Central memory CD4-positive, alpha-beta T cell (primary cell): ENCODE measurements at places on chromosomes 11 and 22.
A peak's percentile ranks its signal among the peaks of the same experiment; 100 is the strongest.

GRCh38 chr11:35822815-35823495 is 120.9 kb upstream of the LDLRAD3 start:
- no peak for DNase-seq

GRCh38 chr11:36098087-36098486 is 154.2 kb downstream of the LDLRAD3 start:
- no peak for DNase-seq

GRCh38 chr11:118673361-118674081 is 5.9 kb downstream of the TREH start:
- DNase-seq = no peak

GRCh38 chr11:64428693-64429092 is 69.7 kb downstream of the RPS6KA4 start:
- no peak for DNase-seq

GRCh38 chr11:61626580-61627380 is 45.9 kb upstream of the SYT7 start:
- no peak for DNase-seq

GRCh38 chr22:32926600-32926999 is 125.1 kb downstream of the TIMP3 start:
- no peak for DNase-seq

DNA sequence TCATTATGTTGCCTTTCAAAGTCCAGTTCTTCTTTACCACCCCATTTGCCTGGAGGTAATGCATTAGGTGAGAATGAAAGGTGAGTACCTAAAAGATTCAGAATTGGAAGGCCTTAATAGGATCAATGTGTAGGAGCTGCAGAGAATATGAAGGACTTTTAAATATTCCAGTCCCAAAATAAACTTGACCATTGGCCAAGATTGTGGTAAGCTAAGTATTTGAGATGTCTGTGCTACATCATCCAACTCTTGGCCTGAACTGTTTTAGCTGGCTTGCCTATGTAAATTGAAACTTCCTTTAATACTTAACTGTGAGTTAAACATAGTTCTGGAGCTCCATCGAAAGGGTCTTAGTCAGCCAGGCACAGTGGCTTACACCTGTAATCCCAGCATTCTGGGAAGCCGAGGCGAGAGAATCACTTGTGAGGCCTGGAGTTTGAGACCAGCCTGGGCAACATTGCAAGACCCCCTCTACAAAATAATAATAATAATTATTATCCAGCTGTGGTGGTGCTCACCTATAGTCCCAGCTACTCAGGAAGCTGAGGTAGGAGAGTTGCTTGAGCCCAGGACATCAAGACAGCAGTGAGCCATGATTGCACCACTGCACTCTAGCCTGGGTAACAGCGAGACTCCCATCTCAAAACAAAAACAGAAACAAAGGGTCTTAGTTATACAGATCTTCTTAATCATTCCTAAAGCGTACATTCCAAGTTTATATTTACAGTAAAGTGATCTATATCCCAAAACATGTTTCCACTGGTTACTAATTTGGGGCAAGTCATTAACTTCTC is 29.8 kb downstream of the MTMR3 start:
- no peak for DNase-seq

- DNase-seq = no peak
Observed at GRCh38 chr22:27745154-27745553, 56.4 kb downstream of the MN1 start.

DNA sequence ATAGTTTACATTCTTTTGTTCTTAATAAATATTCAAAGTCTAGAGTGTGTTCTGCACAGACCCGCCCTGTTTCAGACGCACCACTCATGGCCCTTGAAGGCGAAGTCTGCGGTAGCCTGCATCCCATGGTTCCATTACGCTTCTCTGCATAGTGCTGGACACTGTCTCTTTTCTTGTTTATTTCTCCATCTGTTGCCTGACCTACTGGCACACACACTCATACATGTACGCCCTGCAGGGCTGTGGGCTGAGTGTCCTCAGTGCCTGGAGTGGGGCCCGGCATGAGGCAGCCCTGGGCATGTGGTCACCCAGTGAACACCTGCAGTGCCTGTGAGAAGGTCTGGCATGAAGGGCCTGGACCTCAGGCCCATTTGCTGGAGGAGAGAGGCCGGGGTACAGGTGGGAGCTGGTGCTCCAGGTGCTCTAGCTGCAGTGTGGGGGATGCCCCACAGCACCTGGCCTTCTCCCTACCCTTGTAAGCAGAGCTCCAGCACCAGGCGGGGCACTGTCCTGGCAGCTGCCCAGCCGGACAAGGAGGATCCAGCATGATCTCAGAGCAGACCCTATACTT is 404.1 kb downstream of the TBC1D22A start:
- no peak for DNase-seq

DNA sequence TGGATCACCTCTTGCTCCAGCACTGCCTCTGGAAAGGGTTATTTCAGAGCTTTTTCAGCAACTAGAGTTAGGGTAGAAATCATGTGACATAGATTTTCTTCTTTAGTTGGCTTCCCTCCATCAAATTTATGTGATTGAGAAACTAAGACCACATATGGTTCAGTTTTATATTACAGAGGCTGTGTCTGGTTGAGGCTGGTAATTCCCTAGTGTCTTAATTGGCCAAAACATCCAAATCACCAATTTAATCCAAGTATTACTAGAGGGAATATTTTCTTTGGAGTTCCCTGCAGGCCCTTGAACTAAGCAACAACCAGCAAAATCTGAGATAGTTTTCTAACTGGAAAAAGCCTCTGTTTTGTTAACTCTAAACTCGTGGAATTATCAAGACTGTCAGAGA is 136.3 kb downstream of the ARHGAP42 start:
- DNase-seq = no peak

GRCh38 chr22:49886346-49887063 is 31.7 kb downstream of the ALG12 start:
- DNase-seq = no peak

DNA sequence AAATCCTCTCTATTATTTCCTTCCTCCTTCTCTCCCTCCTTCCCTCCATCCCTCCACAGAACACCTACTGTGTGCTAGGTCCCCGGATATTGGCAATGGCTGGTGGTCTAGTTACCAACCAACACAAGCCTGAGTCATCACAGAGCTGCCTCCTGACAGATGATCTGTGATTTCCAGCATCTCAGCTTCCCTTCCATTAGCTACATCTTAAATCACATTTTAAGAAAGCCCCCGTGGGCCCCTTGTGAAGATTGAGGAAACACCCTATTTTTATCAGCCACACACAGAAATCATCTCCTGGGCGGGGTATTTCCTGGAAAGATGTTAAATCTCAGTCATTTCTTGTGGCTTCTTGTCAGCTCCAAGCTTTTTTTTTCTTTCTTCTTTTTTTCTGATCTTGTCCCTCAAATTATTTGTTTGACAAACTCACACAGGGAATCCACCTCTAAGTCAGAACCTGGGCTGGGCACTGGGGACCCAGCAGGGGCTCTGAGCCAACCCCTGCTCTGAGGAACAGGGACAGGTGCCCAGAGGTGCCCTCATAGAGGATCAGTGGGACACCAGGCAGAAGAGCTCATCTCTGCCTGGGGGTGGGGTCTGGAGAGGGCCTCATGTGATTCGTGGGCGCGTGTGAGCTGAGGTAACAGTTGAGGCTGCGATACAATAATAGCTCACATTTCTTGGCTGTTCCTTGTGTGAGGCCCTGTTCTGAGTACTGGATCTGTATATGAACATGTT is 42.4 kb downstream of the CACNA1I start:
- DNase-seq = peak; percentile 16

- DNase-seq = no peak
Observed at GRCh38 chr22:44890416-44891292, 119.2 kb downstream of the PHF21B start.

GRCh38 chr11:120590472-120590871 is 78.9 kb downstream of the GRIK4 start:
- DNase-seq = no peak

DNA sequence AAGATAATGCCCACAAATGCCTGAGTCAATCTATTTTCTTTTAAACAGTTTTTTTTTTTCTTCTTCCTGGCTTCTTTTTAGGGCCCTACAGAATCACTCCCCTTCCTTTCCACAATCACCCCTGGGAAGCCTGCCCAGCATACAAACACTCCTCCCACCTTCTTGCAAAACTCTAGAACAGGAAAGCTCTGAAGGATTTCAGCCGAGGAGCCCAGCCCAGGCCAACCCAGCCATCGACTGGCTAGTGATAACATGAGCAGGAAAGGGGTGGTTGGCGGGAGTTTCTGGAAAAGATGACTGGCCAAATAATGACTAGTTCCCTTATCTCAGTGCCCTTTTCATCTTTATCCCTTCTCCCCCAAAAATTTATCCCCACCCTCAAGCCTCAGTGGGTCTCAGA is 68.2 kb downstream of the USP35 start:
- DNase-seq = no peak

DNA sequence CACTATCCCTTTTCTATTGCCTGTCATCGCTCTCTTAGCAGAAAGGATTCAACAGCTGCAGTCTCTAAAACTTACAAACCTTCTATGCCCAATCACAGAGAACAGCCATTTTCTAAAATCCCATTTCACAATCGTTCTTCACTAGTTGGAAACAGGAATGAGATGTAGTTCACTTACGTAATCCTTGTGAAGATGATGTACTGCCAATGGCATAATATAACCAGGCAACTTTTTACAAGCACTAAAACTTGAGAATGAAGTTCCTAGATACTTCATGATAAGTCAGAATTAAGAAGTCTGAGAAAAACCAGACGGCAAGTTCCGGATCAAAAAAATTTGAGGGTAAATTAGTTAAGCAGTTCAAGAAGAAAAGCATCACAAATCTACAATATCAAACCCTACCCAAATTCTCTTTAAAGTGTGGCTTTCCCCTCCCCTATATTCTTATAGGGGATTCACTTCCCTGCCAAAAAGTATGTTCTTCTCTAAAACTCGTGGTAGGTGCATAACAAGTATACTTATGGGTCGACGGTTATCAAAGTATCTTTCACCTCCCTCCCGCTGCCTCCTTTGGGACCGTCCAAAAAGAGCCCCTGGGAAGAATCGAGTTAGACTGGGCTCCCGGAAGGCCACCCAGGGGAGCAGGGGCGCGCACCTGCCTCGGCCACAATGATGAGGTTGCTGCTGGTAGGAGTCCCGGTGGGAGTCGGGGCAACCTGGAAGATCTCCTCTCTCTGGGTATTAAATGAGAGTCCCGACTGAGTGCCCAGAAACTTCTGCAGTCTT is 666 bp downstream of the MSANTD4 start:
- no peak for DNase-seq

- DNase-seq = no peak
Observed at GRCh38 chr11:72617080-72617762, 57.0 kb downstream of the PDE2A start.

DNA sequence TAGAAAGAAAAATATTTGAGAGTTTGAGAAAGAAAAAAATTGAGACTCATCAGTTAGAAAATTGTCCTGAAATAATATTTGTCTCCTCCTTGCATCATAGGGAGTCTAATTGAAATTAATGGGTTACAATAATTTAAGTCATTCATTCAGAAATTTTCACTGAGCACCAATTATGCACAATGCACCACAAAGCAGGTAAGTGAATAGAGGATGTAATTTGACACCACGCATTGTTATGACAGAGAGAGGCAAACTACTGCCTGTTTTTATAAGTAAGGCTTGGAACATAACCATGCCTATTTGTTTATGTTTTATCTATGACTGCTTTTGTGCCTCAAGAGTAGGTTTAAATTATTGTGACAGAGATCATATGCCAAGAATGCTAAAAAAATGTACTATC is 537.9 kb upstream of the FAT3 start:
- DNase-seq = no peak

DNA sequence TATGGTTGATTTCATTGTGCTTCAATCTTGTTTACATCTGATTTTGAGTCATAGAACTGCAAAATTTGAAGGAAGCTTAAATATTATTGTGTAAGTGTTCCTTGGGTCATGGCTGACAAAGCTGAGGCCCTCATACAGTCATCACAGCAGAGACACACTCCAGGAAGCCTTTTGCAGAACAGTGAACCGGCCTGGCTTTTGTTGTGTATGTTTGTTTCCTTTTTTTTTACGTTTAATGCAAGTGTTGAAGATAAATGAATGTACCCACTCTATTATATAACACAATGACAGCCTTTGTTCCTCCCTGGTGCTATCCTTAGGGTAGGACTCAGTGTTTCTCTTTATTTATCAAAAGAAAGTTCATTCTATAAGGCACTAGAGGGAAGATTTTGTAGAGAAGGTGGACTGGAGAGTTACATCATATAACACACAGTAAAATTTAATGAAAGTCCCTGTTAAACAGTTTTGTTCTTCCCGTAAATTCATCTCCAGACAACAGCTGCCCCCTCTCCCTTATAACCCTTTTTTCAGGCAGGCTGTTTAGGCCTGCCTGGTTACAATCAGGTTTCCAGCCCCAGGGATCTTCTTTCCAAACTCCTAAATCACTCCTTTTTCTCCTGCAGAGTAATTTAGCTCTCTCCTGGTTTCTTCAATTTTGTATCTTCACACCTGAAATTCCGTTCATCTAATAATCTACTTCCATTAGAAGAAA is 34.3 kb upstream of the CSTF3 start:
- no peak for DNase-seq

- no peak for DNase-seq
Observed at GRCh38 chr22:22161924-22162851, 82.4 kb upstream of the VPREB1 start.

DNA sequence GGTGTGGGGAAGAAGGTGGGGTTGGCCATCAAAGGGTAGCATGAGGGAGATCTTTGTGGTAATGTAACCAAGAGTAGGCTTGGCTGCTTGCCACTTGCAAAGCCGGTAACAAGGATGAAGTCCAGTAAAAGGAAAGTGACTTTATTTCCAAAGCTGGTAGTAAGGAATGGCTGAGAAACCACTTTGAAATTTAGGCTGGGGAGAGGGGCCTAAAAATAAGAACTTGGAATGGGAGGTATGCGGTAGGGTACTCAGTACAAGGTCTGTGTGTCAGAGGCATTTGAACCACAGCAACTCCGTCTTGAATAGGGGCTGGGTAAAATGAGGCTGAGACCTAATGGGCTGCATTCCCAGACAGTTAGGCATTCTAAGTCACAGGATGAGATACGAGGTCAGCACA is 216.0 kb upstream of the ISX start:
- no peak for DNase-seq

- no peak for DNase-seq
Observed at GRCh38 chr22:39518996-39519680, 1.2 kb upstream of the ATF4 start.

GRCh38 chr11:68022531-68022930 is 8.0 kb upstream of the NDUFS8 start:
- no peak for DNase-seq

GRCh38 chr11:114073007-114073827 is 13.7 kb downstream of the ZBTB16 start:
- DNase-seq = no peak

GRCh38 chr11:12811861-12812260 is 137.6 kb downstream of the TEAD1 start:
- no peak for DNase-seq

DNA sequence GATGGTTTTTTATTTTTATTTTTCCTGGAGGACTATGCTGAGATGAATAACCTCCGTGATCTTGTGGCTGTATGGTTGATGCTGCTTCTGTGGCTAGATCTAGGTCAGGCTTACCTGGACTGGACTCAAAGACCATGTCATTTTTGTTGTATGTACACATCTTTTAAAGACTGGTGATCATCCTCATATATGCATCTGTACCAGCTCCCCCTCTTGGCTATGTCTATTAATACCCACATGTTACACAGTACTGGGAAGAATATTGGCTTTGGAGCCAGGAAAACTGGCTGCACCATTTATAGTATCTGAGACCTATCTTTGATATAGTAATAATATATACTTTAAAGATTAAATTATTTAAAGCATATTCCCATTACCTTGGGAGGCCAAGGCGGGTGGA is 18.4 kb upstream of the PITPNB start:
- DNase-seq = no peak
